Astrocyte (in vitro differentiated cells and primary cell): ENCODE measurements at places on chromosomes 6 and 20. TPM values are rescaled to one million over a fixed set of nuclear protein-coding genes. Genes with fewer than 3 reads are reported as not detected.
A peak's percentile ranks its signal among the peaks of the same experiment; 100 is the strongest.

Gene ID4
- total RNA-seq = 12.0 and 12.8 TPM in 2 replicates

Gene SLA2
- total RNA-seq = 0.14 TPM in 1 of 2 replicates, not detected in the other

Gene LST1
- total RNA-seq = not detected in 2 replicates

Gene SEL1L2
- not detected in 2 replicates for total RNA-seq

DNA sequence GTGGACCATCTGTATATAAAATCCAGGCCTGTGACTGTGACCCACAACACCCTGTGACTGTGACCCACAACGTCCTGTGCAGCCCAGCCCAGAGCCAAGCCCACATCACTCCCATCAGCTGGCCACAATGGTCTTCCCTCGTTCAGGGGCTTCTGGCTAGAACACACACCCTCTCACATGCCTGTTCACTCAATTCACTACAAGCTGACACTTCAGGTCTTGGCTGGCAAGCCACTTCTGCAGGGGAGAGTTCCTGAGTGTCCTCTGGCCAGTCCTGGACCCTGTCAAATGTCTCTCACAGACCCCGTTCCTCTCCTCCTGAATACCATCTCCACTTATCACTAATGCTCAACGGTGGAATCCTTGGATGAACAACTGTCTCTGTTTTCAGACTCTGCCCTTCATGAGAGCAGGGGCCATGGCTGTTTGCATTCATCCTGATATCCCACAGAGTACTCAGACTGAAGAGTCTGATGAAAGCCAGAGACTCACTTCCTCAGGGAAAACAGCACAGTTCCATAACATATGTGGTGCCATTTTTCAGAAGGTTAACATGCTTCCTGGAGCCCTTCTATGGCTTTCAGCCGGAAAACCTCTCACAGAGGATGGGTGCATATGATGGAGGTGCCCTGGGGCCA, 56.0 kb downstream of the MYH7B start:
- no peak for DNase-seq

DNA sequence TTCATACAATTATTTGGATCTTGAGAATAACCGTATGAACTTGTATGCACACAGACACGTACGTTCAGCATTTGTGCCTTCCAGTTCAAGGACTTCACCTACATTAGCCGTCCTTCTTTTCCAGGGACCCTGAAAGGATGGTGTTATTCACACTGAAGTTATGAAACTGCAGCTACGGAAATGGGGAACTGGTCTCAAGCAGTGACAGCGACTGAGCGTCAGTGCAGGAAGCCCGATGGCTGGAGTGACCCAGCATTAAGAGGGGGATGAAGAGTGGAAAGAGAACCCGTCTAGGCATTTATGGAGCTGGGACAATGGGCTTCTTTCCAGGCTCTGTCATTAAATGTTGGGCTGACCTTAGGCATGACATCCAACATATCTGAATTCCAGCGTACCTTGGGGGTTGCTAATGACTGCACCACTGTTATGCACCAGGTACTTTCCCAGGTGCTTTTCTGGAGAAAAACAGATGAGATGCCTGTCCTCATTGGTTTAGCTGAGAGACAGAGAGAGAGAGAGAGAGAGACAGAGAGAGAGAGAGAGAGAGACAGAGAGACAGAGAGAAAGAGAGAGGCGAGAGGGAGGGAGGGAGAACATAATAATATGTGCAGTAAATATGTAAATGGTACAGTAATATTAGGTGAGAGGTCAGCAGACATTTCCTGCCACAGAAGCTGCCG, 204.7 kb upstream of the EXOC2 start:
- DNase-seq = no peak

DNA sequence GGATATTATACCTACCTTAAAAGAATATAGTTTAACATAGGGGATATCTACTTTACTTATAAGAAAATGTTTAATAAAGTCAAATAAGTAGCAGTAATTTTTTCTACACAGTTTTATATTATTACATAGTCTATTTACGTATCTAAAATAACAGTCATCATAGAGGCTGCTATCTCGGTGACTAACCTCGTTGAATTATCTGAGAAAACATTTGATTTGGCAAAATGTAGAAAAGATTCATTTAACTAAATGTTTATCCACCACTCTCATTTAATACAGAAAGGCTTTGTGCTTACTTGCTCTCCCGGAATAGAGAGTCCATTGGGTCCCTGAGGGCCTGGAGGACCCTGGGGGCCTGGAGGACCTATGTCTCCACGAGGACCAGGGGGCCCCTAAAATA, 103.6 kb downstream of the COL12A1 start:
- DNase-seq = peak; percentile 58

DNA sequence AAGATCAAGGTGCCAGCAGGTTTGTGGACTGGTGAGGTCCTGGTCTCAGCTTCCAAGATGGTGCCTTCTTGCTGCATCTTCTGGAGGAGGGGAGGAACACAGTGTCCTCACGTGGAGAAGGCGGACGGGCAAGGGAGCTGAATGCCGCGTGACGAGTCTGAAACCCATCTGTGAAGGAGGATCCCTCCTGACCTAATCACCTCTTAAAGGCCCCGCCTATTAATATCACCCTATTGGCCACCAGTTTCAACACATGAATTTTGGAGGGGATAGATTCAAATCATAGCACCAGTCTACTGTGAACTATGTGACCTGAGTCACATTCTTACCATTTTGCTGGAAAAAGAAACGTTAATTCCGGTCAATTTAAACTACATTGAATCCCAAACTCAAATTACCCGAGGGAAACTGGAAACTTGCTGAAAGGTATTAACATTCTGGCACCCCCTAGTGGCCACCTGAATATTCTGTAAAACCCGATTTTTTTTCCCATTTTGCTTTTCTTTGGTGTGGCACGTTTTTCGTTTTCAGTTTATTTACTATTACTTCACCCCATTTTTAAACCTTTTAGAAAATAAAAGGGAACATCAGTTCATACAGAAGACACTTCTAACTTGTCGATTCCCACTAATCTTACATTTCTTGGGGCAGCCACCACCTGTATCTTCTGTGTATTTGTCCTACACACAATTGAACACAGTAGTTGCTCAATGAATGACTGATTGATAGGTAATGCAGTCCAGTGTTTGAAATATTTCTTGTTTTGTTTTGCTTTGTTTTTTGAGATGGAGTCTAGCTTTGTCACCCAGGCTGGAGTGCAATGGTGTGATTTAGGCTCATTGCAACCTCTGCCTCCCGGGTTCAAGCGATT, 17.9 kb upstream of the CCDC170 start:
- peak; percentile 19 for DNase-seq

GRCh38 chr20:44597930-44598329, 15.6 kb downstream of the PKIG start:
- DNase-seq = peak; percentile 8

- no peak for DNase-seq
These were observed 23.8 kb downstream of the TMEM14B start for GRCh38 chr6:10771371-10771894.

GRCh38 chr6:126422912-126423311, 83.0 kb downstream of the CENPW start:
- DNase-seq = no peak

DNA sequence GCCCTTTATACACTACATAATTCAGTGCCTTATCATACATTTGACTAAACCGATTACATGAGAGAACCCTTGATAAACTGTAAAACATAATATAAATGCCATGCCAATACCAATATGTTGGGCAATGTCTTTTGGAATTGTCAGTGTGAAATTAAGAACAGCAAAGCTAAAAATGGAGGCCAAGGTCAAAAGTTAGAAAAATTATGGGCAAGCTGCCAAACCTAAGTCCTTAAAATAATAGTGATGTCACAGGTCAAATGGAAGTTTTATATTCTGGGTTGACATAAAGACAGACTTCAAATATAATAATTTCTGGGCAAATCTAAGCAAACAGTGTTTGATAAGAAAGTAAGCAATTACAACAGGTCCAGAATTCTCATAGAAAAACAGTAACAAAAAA, 696.7 kb downstream of the RNF144B start:
- DNase-seq = no peak

GRCh38 chr6:54892831-54893230, 46.3 kb downstream of the FAM83B start:
- peak; percentile 71 for DNase-seq

- no peak for DNase-seq
These were observed 559.3 kb upstream of the IRAK1BP1 start for GRCh38 chr6:78308025-78308424.

GRCh38 chr20:40704828-40705227, 15.8 kb upstream of the MAFB start:
- DNase-seq = no peak

GRCh38 chr20:25309395-25310267, 61.7 kb downstream of the PYGB start:
- peak; percentile 69 for DNase-seq

DNA sequence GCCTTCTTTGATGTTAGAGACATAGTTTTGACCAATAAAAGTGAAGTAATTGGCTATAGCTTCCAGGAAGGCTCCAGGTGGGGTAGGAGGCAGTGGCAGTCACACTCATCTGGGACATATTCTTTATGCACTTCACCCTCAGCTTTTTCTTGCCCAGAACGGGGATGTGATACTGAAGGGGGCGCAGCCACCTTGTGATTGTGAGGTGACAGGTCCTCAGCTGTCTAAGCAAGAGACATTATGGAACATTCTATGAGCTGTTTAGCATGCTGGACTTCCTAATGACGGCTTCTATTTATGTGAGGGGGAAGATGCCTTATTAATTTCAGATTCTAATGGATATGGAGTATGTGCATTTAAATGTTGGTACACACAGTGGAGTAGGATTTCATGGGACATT, 151.3 kb upstream of the ZFP64 start:
- no peak for DNase-seq
